ENCODE measurements at places on chromosomes 5 and 9. TPM values are rescaled to one million over a fixed set of nuclear protein-coding genes. Genes with fewer than 3 reads are reported as not detected.

DNA sequence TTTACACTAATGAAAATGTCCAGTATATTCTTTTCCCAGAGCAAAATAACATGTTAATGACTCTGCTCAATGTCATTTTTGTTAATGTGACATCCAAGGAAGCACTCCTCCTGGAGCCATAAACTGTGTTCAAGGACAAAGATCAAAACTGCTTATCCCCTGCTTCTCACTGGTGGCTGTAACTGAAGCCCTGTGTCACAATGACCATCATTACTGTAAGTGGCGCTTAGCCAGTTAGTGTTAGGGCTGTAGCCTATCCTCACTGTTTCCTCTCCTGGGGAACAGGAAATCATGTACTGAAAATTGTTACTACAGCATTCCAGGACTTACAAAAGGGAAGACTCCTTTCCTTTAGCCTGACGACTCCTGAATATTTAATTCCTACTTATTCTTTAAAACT, 71.7 kb upstream of the COX7C start:
- no peaks in the 10 kb centered on the region for H3K4me1 ChIP-seq
- H3K27me3 ChIP-seq = peaks cover 12% of the 10 kb centered on the region
- no peaks in the 10 kb centered on the region for H3K36me3 ChIP-seq
- DNase-seq = no peak

DNA sequence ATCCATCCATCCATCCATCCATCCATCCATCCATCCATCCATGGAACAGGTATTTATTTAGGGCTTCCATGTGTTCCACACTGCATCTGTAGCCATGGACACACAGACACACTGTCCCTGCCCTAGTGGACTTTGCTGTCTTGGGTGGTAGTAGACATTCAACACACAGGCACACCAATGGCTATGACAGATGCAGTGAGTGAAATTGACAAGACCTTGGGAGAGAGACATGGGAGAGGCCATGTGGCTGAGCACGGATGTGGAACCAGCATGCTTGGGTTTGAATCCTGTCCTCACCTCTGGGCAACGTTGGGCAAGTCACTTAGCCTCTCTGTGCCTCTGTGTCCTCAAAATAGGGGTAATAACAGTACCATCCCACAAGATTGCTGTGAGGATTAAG, 45.3 kb downstream of the STOM start:
- no peak for DNase-seq
- H3K4me3 ChIP-seq = no peak overlapping the region
- H3K36me3 ChIP-seq = peaks cover 60% of the 10 kb centered on the region
- H3K27ac ChIP-seq = peak overlapping the region; percentile 54

Gene ADAMTS12
- 32.9 TPM for total RNA-seq

Gene HSPB3
- 0.37 TPM for total RNA-seq

GRCh38 chr5:138663009-138663408, 87.8 kb upstream of the HSPA9 start:
- H3K4me1 ChIP-seq = peaks cover 4% of the 10 kb centered on the region
- peaks cover 3% of the 10 kb centered on the region for H3K27me3 ChIP-seq
- no peak overlapping the region for H3K4me3 ChIP-seq
- no peaks in the 10 kb centered on the region for H3K36me3 ChIP-seq
- no peak for DNase-seq
- H3K27ac ChIP-seq = no peak overlapping the region

DNA sequence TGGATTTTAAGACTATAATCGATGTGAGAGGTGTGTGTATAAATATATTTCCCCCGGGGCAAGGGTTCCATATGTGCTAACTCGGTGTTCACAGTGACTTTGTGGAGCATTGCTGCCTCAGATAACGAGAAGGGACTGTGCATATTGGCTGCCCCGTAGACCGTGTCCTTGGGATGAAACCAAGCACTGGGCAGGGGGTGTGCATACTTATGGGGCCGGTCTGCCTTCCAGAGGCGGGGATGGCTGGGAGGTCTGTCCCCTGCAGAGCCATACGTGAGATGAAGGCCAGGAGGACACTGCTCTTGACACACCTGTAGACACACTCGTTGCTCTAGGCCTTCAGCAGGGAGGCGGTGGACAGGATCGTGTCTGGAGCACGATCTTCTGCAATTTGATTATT, 56.0 kb upstream of the ZNF354A start:
- peak; percentile 42 for DNase-seq
- H3K27ac ChIP-seq = peak overlapping the region; percentile 81
- no peak overlapping the region for H3K4me3 ChIP-seq
- no peaks in the 10 kb centered on the region for H3K36me3 ChIP-seq
- H3K27me3 ChIP-seq = no peaks in the 10 kb centered on the region
- H3K4me1 ChIP-seq = peaks cover 14% of the 10 kb centered on the region

DNA sequence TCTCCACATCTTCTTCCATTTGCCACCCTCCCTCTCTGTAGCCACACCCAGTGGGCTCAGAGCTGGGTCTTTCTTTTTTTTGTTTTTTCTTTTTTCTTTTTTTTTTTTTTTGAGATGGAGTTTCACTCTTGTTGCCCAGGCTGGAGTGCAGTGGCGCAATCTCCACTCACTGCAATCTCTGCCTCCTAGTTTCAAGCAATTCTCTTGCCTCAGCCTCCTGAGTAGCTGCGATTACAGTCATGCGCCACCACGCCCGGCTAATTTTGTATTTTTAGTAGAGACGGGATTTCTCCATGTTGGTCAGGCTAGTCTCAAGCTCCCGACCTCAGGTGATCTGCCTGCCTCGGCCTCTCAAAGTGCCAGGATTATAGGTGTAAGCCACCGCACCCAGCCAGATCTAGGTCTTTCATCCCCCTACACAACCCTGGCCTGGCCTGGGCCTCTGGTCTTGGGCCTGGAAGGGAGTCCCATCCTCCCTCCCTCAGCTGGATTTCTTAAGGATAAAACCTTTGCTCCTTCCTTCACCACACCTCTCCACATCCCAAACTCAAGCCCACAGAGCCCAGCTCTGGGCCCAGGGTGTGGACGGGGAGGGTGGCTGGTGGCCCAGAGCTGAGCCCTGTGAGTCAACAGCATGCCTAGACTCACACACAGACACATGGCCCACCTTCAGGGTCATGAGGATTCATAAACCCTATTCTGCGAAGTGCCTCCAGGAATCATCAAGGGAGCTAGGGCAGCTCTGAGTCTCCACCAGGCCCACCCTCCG, 18.8 kb upstream of the KCNIP1 start:
- peaks cover 32% of the 10 kb centered on the region for H3K4me1 ChIP-seq
- H3K27me3 ChIP-seq = no peaks in the 10 kb centered on the region
- no peak for DNase-seq
- no peak overlapping the region for H3K27ac ChIP-seq

DNA sequence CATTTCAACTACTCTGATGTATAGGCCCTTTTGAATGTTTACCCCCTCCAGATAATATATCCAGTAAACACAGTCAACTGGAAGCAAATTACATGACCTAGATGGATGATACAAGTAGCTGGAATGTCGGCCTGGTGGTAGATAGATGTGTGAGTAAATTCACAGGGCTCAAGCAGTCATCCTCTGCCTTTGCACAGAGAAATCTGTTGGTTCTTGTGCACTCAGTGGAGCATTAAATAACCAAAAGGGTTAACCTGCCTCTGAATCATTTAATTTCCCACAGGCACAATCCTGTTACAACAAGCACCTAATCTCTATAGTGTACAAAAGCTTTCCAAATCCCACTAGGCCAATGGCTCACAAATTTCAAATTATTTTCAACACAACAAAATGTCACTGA, 668.3 kb downstream of the DNAH5 start:
- H3K4me1 ChIP-seq = no peaks in the 10 kb centered on the region
- H3K4me3 ChIP-seq = no peak overlapping the region
- no peak for DNase-seq

DNA sequence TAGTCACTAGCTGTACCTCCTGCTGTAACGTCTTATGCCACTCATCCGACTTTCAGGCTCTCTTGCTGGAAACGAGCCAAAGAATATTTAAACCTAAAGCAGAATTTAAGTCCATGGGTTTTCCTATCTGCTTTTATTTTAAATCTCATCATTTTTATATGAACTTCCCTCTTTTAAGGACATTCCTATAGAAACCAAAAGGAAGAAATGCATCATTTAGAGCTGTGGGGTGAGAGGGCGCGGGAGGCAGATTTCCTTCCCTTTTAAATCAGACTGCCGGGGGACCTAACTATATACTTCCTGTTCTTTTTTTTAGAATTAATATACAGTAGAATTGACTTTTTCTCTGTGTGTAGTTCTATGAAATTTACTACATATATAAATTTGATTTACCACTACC, 468.8 kb downstream of the BNC2 start:
- peaks cover 3% of the 10 kb centered on the region for H3K36me3 ChIP-seq
- no peak overlapping the region for H3K4me3 ChIP-seq

- H3K36me3 ChIP-seq = no peaks in the 10 kb centered on the region
- no peaks in the 10 kb centered on the region for H3K27me3 ChIP-seq
- no peak overlapping the region for H3K27ac ChIP-seq
- no peak for DNase-seq
- no peak overlapping the region for H3K4me3 ChIP-seq
Observed at GRCh38 chr5:18219241-18219640, 585.0 kb downstream of the TAF11L14 start.

Gene PCDHB16
- 5.9 TPM for total RNA-seq

Gene PCDHA2
- total RNA-seq = 0.77 TPM

DNA sequence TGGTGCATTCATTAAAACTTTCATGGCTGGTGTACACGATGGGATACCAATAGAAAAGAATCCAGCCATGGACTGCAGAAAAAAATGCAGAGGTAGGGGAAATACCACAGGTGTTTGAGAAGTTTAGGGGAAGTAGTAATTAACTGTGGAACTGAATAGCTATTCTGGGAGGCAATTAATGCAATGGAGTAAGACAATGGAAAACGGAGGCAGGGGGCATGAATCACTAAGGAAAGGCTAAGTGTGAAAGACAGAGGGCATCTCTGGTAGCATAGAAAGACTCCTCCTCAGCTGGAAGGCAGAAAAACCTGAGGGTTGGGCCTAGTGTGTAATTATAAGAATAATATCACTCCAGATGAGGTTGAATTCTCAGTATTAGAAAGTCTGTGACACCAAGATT, 30.9 kb upstream of the NPR3 start:
- H3K27me3 ChIP-seq = no peaks in the 10 kb centered on the region
- H3K4me1 ChIP-seq = peaks cover 8% of the 10 kb centered on the region
- H3K4me3 ChIP-seq = no peak overlapping the region

DNA sequence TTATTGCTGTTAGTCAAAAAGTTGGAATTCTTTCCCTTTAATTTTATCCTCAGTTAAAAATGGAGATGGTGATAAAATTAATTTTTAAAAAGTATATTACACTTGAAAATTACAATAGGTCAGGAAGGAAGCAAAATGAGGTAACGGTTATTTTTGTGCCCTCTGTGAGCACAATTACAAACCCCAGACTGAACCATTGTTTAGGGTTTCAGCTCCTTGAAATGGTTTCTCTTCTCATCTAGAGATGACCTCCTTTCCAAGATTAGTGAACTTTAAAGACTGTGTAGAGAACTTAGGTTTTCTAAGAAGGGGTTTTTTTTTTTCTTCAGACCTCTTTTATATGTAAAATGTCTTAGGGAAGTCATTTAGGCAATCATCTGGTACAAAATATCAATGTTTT, 126.2 kb upstream of the CHD1 start:
- peaks cover 3% of the 10 kb centered on the region for H3K27me3 ChIP-seq
- H3K4me3 ChIP-seq = no peak overlapping the region
- H3K27ac ChIP-seq = no peak overlapping the region
- H3K4me1 ChIP-seq = no peaks in the 10 kb centered on the region
- no peak for DNase-seq

Gene FOXD4L6
- not detected for total RNA-seq

- peaks cover 47% of the 10 kb centered on the region for H3K4me1 ChIP-seq
- no peaks in the 10 kb centered on the region for H3K27me3 ChIP-seq
- DNase-seq = peak; percentile 74
- H3K4me3 ChIP-seq = peak overlapping the region; percentile 10
- H3K36me3 ChIP-seq = no peaks in the 10 kb centered on the region
Observed at GRCh38 chr5:150301901-150302300, 804 bp downstream of the ARSI start.

DNA sequence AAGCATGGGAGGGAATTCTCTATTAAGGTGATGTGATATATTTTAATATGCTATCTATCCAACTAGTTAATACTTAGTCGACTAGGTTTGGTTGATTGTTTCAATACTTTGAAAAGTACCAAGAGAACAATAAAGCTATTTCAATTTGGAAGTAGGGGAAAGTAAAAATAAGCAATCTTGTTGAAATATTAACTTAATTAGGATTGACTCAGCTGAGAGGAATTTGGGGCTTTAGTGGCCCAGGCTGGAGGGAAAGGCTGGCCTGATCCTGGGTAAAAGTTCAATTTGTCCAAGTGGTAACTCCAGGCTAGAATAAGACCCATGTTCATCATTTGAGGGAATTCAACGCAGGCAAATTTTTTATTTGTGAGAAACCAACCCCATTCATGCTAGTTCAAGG, 48.6 kb downstream of the NMUR2 start:
- no peak overlapping the region for H3K4me3 ChIP-seq
- no peak for DNase-seq
- H3K27ac ChIP-seq = no peak overlapping the region
- H3K27me3 ChIP-seq = peaks cover 15% of the 10 kb centered on the region

- no peak overlapping the region for H3K27ac ChIP-seq
- no peaks in the 10 kb centered on the region for H3K36me3 ChIP-seq
- H3K27me3 ChIP-seq = peaks cover 65% of the 10 kb centered on the region
- peaks cover 4% of the 10 kb centered on the region for H3K4me1 ChIP-seq
- no peak overlapping the region for H3K4me3 ChIP-seq
- no peak for DNase-seq
Observed at GRCh38 chr9:74742792-74743730, 144.7 kb downstream of the TRPM6 start.

DNA sequence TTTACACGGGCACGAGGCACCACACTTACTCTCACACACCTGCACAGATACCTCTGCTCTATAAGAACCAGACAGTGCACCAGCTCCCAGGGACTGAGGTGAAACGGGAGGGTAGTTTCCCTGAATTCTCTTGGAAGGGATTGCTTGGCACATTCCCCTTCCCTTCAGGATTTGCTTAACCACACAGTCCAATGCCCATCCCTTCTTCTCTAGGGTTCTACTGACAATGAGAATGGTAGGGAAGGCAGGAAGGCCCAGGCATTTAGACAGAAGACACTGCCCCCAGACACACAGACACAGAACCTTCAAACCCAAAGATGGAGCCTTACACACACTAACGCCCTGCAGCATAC, 704 bp upstream of the LHX6 start:
- peaks cover 45% of the 10 kb centered on the region for H3K27me3 ChIP-seq
- H3K4me1 ChIP-seq = peaks cover 13% of the 10 kb centered on the region
- no peak overlapping the region for H3K4me3 ChIP-seq
- no peak for DNase-seq
- H3K36me3 ChIP-seq = peaks cover 2% of the 10 kb centered on the region
- no peak overlapping the region for H3K27ac ChIP-seq

- H3K27ac ChIP-seq = peak overlapping the region; percentile 100
- no peak overlapping the region for H3K4me3 ChIP-seq
- H3K4me1 ChIP-seq = peaks cover 57% of the 10 kb centered on the region
- H3K27me3 ChIP-seq = no peaks in the 10 kb centered on the region
- DNase-seq = no peak
Observed at GRCh38 chr5:95857185-95857945, 34.8 kb upstream of the GLRX start.

Gene SLC6A7
- not detected for total RNA-seq

Gene IGFBPL1
- 2.8 TPM for total RNA-seq

Measured in chondrocyte (in vitro differentiated cells).